T-cell (primary cell): ENCODE measurements at places on chromosomes 3 and 15.

- DNase-seq = no peak
Measured at GRCh38 chr3:152945556-152945955, 110.6 kb downstream of the P2RY1 start.

DNA sequence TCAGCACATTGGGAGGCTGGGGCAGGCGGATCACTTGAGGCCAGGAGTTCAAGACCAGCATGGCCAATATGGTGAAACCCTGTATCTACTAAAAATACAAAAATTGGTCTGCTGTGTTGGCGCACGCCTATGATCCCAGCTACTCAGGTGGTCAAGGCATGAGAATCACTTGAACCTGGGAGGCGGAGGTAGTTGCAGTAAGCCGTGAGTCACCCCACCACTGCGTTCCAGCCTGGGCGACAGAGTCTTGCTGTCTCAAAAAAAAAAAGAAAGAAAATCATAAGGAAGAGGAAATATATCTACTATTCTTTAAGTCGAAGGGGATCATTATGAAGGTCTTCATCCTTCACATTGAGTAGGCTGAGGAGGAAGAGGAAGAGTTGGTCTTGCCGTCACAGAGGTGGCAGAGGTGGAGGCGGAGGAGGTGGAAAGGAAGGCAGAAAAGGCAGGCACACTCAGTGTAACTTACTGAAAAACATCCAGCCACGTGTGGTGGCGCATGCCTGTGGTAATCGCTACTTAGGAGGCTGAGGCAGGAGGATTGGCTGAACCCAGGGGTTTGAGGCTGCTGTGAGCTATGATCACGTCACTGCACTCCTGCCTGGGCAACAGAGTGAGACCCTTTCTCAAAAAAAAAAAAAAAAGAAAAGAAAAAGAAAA lies 14.2 kb downstream of the CSK start:
- DNase-seq = peak; percentile 29

DNA sequence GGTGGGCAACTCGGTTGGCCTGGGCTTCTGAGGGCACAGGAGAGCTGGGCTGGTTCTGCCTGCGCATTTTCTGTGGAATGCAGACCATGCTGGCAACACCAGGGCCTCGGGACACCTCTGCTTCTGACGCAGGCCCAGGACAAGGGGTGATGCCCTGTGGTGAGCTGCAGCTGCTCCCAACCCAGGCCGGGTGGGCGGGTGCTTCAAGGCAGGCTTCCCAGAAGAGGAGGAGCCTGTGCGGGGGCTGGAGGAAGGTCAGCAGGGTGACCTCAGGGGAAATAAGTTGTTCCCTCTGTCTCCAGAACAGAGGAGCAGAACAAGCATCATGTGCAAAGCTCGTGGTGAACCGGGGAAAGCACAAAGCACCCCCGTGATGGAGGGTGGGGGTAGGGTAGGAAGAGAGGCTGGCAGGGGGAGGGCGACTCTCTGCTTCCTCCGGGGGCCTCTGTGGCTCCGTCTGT lies 11.0 kb upstream of the PLXNA1 start:
- DNase-seq = no peak

GRCh38 chr3:171001957-171002694 lies 24.4 kb downstream of the SLC2A2 start:
- no peak for DNase-seq

- no peak for DNase-seq
Measured at GRCh38 chr3:12195231-12195630, 36.5 kb upstream of the TIMP4 start.

GRCh38 chr3:175111036-175111435 lies 251.9 kb downstream of the NAALADL2 start:
- DNase-seq = no peak

GRCh38 chr3:26704736-26705135 lies 82.2 kb downstream of the LRRC3B start:
- no peak for DNase-seq

DNA sequence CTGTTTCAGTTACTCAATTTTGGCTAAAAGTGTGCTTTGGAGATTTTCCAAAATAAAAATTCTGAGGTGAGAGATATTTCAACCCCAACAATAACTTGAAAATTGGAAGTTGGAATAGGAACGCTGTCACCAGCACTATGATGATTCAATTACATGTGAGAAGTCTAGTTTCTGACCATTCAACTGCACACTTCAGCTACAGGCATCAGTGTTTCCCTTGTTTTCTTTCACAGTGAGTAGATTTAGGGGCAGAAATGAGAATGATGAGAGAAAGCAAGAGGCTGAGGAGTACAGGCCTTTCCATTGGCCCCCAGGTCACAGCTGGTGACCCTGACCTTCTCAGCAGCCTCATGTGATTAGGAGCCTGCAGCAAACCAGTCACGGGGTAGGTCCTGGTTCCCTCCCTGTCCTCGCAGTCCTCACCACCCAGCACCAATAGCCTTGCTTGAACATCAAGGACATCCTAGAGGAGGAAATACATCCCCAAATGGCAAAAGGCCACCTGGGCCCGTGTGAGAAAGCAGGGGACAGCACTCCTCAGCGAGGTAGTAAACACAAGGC lies 10.0 kb upstream of the FILIP1L start:
- DNase-seq = no peak

DNA sequence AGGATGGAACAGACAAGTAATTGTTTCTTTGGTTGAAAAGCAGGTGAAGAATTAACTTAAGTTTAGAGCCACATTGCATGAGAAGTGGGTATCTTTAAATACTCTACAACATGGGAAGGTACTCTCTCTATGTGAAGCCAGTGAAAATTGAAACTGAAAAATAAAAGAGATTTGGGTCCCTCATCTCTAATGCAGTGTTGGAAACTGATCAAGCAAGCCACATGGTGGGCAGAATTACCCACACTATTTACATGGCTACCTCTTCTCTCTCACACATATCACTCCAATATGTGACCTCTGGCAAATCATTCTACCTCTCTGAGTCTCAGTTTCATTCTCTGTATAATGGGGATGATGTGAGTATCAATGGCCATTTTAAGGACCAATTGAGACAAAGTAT lies 339.0 kb downstream of the IL5RA start:
- DNase-seq = no peak

DNA sequence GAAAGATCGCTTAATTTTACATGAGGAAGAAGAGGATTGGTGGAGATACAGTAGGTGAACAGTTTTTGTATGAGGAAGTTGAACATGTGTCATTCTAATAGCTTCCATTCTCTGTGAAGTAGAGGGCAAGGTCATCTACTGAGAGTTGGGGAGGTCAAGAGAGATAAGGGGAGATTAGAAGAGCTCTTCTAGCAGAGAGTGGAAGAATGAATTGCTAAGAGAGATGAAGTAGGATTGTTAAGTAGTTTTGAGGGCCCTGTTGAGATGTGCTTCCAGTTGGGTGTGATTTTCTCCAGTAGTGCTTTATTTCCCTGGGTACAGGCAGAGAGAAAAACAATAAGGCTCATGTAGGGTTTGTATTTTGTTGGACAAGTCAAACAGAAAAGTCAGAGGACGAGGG lies 5.2 kb downstream of the OPA1 start:
- DNase-seq = no peak

DNA sequence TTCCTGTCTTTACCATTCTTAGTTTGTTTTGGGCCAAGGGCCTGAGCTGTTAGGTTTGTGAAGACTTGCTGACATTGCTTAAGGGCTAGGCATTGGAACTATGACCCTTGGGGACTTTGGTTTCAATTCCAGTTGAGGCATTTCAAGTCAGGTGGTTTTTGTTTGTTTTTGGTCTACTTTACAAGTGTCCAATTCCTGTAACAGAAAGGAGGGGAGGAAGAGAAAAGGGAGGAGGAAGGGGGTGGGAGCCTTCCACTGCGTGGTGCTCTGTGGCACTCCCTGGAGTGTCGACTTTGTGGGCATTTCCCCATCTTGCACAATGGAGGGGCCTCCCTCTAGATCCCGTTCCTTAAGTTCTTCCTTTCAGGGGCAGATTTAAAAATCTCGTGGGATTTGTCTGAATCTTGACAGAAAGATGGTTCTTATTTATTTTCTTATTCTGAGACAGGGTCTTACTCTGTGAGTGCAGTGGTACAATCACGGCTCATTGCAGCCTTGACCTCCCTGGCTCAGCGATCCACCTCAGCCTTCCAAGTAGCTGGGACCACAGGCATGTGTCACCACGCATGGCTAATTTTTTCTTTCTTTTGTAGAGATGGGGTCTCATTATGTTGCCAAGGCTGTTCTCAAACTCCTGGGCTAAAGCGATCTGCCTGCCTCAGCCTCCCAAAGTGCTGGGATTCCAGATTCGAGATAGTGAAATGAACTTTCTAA lies 59.5 kb upstream of the RYK start:
- no peak for DNase-seq
